CD4-positive, alpha-beta T cell (primary cell): ENCODE measurements at places on chromosomes 16 and 17. TPM values are rescaled to one million over a fixed set of nuclear protein-coding genes. Genes with fewer than 3 reads are reported as not detected.

- peaks cover 4% of the 10 kb centered on the region for H3K27me3 ChIP-seq
- H3K4me3 ChIP-seq: no peak overlapping the region
- H3K4me1 ChIP-seq: no peaks in the 10 kb centered on the region
- DNase-seq: no peak
- H3K36me3 ChIP-seq: no peaks in the 10 kb centered on the region
Measured at GRCh38 chr17:41777574-41778188, 8.8 kb downstream of the JUP start.

The PYY gene
- not detected for total RNA-seq

The HNF1B gene
- not detected for total RNA-seq

- no peak overlapping the region for H3K4me3 ChIP-seq
- H3K36me3 ChIP-seq: peaks cover 16% of the 10 kb centered on the region
- no peaks in the 10 kb centered on the region for H3K27me3 ChIP-seq
- H3K27ac ChIP-seq: no peak overlapping the region
- no peaks in the 10 kb centered on the region for H3K4me1 ChIP-seq
Measured at GRCh38 chr17:30894236-30894635, 11.8 kb downstream of the TEFM start.

The KRTAP3-2 gene
- not detected for total RNA-seq

The RASL10B gene
- total RNA-seq: 0.47 TPM

DNA sequence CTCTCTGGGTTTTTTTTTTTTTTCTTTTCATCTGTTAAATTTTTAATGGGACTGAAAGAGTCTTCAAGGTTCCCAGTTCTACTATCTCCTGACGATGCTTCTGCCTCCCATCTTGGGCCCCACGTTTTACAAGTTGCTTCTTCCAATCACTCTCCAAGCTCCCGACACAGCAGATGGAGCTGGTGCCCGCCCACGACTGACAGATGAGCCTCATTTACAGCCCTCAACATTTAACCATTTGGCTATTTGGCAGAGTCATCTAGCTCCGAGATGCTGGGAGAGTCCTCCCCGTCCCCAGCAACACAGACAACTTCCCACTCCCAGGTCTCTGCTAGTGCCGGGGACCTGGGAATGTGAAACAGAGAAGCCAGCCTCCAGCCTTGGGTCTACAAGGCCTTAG, 276.9 kb downstream of the SHISA9 start:
- H3K36me3 ChIP-seq: no peaks in the 10 kb centered on the region
- H3K27me3 ChIP-seq: no peaks in the 10 kb centered on the region
- H3K4me1 ChIP-seq: no peaks in the 10 kb centered on the region
- no peak overlapping the region for H3K4me3 ChIP-seq

GRCh38 chr17:17902877-17903276, 66.1 kb upstream of the SREBF1 start:
- H3K4me1 ChIP-seq: no peaks in the 10 kb centered on the region
- peaks cover 30% of the 10 kb centered on the region for H3K36me3 ChIP-seq
- H3K27ac ChIP-seq: no peak overlapping the region
- no peaks in the 10 kb centered on the region for H3K27me3 ChIP-seq
- H3K4me3 ChIP-seq: no peak overlapping the region

The HOXB6 gene
- total RNA-seq: not detected

DNA sequence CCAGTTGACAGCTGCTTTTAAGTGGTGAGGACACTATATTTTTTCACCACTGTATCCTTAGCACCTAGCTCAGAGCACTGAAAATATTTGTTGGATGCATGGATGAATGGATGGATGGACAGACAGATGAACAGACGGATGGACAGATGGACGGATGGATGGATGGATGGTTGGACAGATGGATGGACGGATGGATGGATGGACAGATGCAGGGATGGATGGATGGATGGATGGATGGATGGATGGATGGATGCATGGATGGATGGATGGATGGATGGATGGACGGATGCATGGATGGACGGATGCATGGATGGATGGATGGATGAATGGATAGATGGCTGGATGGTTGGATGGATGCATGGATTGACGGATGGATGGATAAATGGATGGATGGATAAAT, 12.4 kb upstream of the SLC5A11 start:
- peaks cover 5% of the 10 kb centered on the region for H3K36me3 ChIP-seq
- no peak overlapping the region for H3K27ac ChIP-seq
- no peak overlapping the region for H3K4me3 ChIP-seq
- H3K4me1 ChIP-seq: no peaks in the 10 kb centered on the region

DNA sequence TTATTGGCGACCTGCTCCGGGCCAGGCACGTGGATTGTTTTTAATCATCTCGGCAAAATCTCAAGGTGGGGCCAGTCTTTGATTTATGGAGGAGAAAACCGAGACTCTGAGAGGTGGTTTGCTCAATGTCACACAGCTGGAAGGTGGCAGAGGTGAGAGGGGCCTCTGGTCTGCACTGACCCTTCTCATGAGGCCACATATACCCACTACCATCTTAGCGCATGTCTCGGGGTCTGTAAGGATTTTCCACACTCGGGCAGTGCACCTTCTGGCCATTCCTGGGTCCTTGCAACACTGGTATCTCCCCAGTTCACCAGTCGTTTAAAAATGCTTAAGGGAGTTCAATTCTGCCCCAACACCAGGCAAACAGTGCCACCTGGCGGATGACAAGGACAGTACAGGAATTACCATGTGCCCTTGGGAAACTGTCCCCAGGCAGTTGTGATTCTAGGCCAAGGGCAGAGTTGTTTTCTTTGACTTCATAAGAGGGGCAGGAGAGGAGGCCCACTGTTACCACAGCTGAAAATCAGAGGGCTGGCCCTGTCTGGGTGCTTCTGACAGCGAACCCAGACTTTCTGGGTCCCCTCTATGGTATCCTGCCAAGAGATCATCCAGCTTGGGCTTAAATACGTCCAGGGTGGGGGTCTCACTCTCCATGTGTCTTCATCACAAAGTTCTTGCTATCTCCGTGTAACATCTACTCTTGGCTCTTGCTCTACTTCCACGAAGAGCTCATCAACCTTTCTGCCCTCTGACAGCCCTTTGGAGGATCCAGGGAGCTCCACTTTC, 39.4 kb upstream of the RAI1 start:
- H3K27ac ChIP-seq: no peak overlapping the region
- no peaks in the 10 kb centered on the region for H3K36me3 ChIP-seq
- peaks cover 4% of the 10 kb centered on the region for H3K4me1 ChIP-seq

The SCGB1C2 gene
- not detected for total RNA-seq

DNA sequence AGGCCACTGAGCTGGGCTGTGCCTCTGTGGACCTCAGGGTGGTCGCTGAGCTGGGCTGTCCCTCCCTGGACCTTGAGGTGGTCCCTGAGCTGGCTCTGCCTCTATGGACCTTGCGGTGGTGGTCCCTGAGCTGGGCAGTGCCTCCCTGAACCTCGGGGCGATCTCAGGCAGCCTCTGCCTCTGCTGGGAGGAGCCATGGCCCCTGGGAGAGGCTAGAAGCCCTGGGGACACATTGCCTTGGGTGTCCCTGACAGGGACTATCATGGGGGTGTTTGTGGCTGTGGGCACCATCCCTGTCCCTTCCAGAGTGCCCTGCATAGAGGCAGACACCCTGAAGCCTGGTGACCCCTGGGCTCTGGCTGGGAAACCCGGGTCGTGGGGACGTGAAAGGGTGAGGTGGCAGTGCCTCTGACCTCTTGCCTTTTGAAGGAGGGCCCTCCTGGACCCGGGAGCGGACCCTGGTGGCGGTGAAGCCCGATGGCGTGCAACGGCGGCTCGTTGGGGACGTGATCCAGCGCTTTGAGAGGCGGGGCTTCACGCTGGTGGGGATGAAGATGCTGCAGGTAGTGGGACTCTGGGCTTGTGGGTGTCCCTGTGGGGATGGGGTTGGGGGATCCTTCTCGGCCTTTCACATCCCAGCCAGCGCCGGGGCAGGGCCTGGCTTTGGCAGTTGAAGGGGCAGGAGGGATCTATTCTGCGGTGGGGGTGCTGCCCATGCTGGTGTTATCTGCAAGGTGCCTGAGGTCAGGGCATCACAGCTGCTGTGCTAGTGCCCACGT, 1.8 kb downstream of the NME4 start:
- H3K27me3 ChIP-seq: no peaks in the 10 kb centered on the region
- no peak overlapping the region for H3K27ac ChIP-seq
- H3K36me3 ChIP-seq: no peaks in the 10 kb centered on the region
- H3K4me3 ChIP-seq: no peak overlapping the region
- peaks cover 25% of the 10 kb centered on the region for H3K4me1 ChIP-seq

DNA sequence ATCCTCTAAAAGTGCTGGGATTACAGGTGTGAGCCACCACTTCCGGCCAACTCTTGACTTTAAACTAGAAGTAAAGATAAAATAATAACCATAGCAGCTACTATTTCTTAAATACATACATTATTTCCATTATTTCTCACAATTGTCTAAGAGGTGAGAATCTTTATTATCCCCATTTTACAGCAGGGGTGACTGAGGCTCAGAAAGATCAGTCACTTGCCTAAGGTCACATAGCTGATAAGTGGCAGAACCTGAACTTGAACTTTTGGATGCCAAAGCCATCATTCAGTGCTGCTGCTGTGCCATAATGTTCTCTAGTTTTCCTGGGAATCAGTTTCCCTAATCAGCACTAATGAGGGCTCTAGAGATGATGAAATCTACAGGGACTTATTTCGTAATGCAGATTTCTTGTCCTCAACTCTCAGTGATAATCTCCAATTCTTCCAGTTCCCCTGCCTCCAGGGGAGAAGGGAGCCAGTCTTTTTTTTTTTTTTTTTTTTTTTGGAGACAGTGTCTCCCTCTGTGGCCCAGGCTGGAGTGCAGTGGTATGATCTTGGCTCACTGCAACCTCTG, 25.2 kb upstream of the GPRC5B start:
- H3K4me3 ChIP-seq: no peak overlapping the region
- H3K4me1 ChIP-seq: peaks cover 10% of the 10 kb centered on the region
- DNase-seq: no peak
- H3K27me3 ChIP-seq: no peaks in the 10 kb centered on the region
- H3K27ac ChIP-seq: no peak overlapping the region

DNA sequence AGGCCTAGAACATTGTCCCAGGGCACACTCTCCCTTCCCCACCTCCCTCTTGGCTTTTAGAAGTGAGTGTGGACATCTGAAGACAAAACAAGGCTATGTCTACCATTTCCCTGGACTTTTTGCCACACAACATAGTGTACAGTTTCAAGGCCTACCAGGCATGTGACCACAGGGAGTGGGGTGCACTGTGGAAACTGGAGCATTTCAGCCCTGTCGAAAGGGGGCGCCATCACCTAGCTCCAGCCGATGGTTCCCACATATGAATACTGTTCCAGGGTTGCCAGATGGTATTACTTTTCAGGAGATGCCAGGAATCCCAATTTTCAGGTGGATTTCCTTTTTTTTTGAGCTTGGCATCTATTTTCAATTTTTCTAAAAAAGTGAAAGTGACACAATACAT, 140.7 kb downstream of the KATNIP start:
- no peaks in the 10 kb centered on the region for H3K4me1 ChIP-seq
- no peak overlapping the region for H3K4me3 ChIP-seq
- no peak for DNase-seq
- no peaks in the 10 kb centered on the region for H3K27me3 ChIP-seq
- no peak overlapping the region for H3K27ac ChIP-seq

The SEPTIN12 gene
- not detected for total RNA-seq

The PRAC1 gene
- not detected for total RNA-seq

The MYL4 gene
- not detected for total RNA-seq

DNA sequence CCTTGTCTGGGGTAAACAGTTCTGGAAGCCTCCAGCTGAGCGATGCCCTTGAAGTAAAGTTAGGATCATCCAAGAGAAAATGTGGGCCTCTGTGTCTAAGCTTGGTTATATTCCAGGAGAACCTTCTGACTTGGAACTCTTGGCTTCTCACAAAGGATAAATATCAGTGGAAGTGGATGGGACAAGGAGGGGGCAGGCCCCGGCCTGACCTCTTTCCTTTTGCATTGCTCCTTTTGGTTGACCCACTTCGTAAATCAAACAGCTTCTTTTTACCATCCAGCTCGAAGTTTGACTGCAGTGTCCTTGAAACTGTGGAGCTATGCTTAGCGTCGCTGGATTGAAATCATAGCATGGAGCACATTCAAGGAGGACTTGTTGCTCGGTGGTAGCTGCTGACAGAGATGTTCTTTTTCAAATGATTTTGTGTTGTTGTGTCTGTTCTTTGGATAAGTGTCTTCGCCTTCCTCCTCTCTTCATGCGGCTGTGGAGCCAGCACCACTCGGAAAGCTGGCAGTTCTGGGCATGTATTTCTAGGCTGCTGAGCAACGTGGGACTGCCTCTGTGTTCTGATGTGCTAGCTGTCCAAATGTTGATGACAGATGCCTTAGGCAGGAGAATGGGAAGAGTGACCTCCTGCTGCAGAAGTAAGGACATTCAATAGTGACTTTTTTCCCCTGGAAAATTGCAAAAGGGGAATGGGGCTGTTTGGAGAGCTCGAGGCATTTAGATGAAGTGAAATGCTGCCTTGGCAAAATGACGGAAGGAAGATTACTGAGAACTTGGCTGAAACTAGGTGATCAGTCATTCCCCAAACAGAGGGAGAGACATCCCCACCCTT, 4.5 kb downstream of the MINK1 start:
- H3K27ac ChIP-seq: no peak overlapping the region
- DNase-seq: no peak
- peaks cover 16% of the 10 kb centered on the region for H3K36me3 ChIP-seq
- H3K4me3 ChIP-seq: no peak overlapping the region

The PSMC5 gene
- total RNA-seq: 83.1 TPM

DNA sequence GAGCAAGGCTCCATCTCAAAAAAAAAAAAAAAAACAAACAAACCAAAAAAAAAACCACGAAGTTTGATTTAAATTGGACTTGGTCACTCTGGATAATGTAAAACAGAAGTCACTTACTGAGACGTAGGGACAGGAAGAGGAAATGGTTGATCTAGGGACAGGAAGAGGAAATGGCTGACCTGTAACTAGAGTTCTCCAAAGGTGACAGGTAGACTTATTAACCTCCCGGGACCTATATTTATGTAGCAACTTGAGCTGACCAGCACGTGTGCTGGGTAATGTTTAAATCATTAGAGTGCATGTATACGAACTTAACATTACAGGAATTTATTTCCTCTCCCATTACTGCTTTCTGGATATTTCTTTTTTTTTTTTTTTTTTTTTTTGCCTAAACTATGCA, 81.5 kb upstream of the DHX40 start:
- H3K27me3 ChIP-seq: no peaks in the 10 kb centered on the region
- DNase-seq: no peak

GRCh38 chr17:64786337-64786736, 124.2 kb upstream of the SMURF2 start:
- no peak overlapping the region for H3K27ac ChIP-seq
- peaks cover 32% of the 10 kb centered on the region for H3K36me3 ChIP-seq
- DNase-seq: no peak
- no peak overlapping the region for H3K4me3 ChIP-seq
- peaks cover 9% of the 10 kb centered on the region for H3K4me1 ChIP-seq
- H3K27me3 ChIP-seq: no peaks in the 10 kb centered on the region

DNA sequence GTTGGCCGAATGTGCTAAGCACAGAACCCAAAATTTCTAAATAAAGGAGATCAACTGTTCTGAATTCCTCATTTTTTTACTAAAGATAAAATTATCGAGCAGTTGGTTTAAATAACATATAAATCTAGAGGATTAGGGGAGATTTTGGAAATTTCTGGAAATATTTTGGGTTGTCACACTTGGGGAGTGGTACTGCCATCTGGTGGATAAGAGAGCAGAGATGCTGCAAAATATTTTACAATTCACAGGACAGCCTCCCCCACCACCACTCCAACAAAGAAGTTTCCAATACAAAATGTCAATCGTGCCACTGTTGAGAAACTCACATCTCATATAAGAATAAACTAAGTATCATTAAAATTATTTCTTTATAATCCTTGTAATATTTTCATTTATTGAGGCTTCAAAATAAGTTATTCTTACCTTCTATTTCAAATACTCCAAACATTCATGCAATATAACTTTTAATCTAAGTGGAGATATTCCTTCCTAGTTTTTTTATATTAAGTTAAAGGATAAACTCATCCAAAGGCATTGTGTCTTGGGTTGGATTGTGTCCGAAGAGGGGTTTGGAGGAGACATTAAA, 17.0 kb upstream of the ABCA8 start:
- H3K27ac ChIP-seq: no peak overlapping the region
- H3K4me1 ChIP-seq: no peaks in the 10 kb centered on the region
- H3K36me3 ChIP-seq: no peaks in the 10 kb centered on the region
- no peak for DNase-seq
